ENCODE measurements at places on chromosomes 7 and 10.

DNA sequence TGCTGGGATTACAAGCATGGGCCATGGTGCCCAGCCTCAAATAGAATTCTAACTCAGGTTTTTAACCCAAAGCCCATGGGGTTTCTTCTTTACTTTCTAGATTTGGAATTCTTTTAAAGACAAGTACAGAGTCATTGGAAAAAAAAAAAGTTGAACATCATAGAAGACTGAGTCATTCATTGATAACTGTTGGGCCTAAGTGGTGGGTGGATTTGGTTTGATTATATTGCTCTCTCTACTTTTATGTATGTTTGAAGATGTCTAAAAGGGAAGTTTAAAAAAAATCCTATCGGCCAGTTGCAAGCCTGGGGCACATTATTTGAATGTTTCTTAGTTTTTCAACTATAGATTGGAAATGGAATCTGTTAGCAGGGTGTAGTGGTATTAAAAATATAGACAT, 49.7 kb downstream of the INPP5F start:
- DNase-seq: no peak

- no peak for DNase-seq
Observed at GRCh38 chr7:6565655-6566054, 11.6 kb upstream of the ZDHHC4 start.

- no peak for DNase-seq
Observed at GRCh38 chr7:141039376-141039775, 24.6 kb upstream of the MRPS33 start.

DNA sequence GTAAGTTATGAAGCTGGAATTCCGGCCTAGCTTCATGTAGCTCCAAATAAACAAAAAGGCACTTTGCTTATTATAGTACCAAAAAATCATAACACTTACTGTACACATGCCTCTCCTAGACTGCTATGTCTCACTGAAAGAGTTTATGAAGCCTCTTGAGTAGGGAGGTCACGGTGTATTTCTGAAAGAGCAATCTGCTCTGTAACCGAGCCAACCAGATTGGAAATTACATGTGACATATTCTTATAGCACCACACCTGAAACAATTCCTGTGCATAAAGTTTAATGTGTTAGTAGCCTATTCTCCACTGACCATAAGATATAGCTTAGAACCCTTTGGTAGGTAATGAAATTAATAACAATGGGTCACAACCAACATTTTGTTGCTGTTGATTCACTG, 1.3 kb upstream of the FAM3C start:
- DNase-seq: no peak

GRCh38 chr10:113929522-113929921, 75.1 kb downstream of the NHLRC2 start:
- no peak for DNase-seq

DNA sequence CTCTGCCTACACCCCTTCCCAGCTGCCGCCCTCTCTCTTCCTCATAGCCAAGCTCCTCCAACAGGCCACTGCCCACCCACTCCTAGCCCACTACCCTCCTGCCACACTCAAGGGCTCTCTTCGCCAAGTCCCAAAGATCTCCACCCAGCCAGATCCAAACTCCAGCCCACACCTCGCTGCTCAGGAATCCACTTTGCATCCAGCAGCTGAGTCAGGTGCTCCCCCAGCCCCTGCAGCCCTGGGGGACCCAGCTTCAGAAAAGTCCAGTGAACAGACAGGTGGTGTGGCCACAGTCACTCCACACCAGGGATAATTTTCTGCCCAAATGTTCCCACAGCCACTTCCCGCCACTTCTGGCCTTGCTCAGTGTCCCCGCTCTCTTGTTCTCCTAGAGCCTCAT, 10.9 kb downstream of the OGDHL start:
- DNase-seq: no peak

DNA sequence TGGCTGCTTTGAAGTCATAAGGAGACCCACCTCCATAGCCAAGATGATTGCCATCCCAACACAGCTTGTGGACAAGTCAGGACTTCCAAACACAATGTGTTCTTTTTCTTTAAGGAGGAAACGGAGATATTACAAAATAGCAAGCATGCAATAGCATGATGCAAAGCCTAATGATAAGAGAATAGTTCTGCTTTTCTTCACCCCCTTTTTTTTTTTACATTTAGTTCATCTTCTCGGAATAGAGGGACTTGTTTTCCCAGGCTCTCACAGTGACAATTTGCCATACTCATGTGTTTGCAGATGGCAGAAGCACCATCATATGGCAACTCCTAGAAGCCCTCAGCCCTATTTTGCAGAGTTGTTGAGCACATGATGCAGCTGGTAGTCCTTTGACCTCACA, 119.8 kb downstream of the ITGB8 start:
- peak; percentile 14 for DNase-seq

- no peak for DNase-seq
Observed at GRCh38 chr10:88500656-88501055, 82.5 kb downstream of the RNLS start.

DNA sequence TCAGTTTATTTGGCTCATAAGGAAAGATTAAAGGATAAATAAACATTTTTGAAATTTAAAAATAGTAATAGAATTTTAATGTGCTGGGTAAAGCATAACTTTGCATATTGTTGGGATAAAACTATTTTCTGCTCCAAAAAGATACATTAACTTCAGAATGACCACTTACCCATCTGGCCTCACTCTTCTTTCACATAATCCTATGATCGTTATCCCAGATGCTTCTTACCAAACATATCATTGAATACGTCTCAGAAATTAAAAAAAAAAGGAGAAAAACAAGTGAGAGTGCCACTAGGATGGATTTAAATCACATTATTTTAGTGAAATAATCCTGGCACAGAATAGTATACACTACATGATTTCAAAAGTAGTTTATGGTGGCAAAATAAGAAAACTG, 677.5 kb upstream of the ZWINT start:
- no peak for DNase-seq

GRCh38 chr10:33031815-33032653, 74.0 kb upstream of the ITGB1 start:
- no peak for DNase-seq

- no peak for DNase-seq
Observed at GRCh38 chr10:621981-622740, 67.3 kb downstream of the DIP2C start.

DNA sequence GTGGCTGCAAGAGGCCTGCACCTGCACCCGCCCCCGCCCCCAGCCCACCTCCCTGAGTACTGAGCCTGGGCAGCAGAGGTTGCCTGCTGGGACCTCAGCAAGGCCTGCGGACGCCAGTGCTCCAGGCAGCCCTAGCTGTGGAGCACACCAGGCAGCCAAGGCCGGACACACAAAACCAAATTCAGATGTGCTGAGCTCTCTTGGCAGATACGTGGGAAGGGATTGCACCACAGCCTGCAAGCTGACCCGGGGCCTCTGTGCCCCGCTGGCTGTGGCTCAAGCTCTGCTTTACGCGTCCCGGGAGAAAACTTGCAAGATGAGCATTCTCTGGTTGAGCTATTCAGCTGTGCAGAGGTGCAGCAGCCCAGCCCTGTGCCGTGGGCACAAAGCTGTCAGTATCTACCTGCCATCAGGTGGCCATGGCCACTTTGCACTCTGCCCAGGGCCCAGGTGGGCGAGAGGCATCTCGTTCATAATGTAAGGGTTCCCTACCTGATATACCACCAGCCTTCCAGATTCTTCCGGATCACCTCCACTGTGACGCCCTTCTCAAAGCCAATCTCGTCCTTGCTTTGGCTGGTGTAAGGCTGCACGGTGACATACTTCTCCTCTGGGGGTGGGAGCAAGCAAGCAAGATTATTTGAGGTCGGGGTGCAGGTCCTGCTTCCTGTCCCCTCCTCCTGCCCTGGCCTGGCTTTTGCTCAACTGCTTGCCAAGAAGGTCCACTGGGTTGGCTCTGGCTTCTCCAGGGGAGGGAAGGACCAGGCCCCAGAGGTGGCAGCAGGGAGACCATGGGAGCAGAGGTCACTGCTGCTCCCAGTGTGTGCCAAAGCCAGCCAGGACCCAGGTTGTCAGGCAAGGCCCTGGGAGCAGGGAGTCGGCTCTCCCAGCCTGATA, 123.4 kb downstream of the NEURL1 start:
- DNase-seq: peak; percentile 81

DNA sequence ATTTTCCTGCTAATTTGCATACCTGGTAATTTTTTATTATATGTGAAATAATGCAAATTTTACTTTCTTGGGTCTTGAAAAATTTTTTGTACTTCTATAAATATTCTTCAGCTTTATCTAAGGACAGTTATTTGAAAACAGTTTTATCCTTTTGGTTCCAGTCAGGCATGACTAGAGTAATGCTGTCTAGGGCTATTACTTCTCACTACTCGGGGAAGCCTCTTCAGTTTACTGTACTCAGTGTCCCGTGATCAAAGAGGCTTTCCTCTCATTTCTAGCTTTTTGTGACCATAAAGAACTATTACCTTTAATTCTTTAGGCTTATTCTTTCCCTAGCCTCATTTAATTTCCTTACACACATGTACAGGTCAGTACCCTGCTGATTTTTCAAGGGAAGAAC, 153.8 kb upstream of the HDAC9 start:
- no peak for DNase-seq

GRCh38 chr10:74921744-74922143, 95.3 kb downstream of the KAT6B start:
- no peak for DNase-seq

DNA sequence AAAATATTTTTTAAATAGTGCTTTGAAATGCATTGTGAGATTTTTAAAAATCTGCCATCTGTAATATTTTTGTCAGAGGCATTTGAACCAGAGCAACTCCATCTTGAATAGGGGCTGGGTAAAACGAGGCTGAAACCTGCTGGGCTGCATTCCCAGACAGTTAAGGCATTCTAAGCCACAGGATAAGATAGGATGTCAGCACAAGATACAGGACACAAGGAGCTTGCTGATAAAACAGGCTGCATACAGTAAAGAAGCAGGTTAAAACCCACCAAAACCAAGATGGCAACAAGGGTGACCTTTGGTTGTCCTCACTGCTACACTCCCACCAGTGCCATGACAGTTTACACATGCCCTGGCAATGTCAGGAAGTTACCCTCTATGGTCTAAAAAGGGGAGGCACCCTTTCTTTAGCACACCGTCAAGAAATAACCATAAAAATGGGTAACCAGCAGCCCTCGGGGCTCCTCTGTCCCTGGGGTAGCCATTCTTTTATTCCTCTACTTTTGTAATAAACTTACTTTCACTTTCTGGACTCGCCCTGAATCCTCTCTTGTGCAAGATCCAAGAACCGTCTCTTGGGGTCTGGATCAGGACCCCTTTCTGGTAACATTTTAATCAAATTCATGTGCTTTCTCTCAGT, 273.7 kb downstream of the SEMA3D start:
- no peak for DNase-seq

DNA sequence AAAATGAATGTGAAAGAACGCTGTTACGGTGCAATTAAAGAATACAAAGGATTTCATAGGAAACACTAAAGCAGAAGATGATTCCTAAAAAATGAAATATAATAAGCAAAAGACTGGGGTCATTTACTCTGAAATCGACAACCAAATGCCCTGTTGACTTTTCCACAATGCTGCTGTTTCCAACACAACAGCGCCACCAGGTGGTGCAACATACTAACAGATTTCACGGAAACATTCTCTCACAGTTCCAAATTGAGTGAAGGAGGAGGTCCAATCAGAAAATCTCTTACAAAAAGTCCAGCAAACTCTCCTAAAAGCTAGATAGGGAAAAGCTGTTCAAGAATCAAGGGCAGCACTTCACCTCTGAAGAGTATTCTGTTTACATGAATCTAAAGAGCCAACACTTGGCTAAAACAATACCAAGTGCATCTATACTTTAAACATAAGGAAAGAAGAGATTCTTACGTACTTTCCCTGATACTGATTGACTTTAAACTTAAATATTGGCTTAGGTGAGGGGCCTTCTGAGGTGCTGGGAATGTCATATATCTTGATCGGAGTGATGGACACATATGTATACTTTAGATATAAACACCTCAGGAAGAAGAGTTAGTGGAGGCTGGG, 55.9 kb downstream of the UPF2 start:
- peak; percentile 24 for DNase-seq

GRCh38 chr10:26448292-26448691, 10.2 kb downstream of the APBB1IP start:
- no peak for DNase-seq

DNA sequence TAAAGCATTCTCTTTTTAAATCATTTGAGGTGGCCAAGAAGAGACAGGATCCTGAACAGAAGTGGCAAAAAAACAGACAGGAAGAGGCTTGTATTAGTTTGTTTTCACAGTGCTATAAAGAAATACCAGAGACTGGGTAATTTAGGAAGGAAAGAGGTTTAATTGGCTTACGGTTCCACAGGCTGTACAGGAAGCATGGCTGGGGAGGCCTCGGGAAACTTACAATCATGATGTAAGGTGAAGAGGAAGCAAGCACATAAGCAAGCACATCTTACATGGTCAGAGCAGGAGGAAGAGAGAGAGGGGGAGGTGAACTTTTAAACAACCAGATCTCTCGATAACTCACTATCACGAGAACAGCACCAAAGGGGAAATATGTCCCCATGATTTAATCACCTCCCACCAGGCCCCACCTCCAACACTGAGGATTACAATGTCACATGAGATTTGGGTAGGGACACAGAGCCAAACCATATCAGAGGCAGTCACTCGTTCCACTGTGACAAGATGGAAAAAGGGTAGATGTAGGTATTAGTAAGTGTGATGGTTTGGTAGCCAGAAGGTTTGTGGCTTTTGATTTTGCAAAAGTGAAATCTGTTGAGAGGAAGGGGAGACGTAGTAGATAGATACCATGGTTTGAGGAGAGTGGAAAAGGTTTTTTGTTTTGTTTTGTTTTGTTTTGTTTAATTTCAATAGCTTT, 5.1 kb downstream of the MSRB2 start:
- peak; percentile 55 for DNase-seq

DNA sequence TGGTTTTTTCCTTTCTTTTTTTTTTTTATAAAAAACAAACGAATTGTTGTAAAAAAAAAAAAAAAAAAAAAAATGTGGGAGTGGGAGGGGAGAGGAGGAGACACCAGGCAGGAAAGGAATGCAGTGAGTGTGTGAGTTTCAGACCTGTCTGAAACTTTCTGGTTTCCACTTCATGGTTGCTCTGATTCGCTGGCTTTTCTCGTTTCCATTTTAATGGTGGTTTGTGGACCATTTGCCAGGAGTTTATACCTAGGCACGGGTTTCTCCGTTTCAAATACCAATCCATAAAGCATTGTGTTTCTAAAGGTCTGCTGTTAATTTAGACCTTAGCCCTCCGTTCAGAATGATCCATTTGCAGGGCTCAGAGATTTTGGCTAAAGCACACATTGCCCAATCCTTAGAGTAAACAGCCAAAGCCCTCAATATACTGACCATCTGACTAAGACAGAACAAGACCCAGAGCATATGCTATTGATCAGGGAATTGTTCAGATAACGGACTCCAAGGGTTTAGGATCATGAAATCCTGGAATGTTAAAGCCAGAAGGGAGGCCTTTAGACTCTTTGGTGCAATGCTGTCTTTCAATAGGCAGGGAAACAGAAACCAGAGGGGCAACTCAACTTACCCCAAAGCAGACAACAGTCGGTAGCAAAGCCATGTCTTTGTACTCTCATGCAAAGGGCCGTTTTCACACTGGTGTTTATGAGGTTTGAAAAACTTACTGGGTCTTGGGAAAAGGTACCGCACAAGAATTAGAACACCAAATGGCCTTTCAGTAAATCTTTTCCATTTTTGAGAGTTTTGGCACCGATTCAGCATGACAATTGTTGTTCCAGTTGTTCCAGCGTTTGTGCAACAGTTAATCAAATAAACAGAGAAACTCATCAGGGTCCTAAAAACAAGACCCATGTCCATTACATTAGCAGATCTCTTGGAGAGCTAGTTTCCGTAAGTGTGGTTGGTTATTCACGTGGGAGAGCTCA, 94.3 kb upstream of the AGBL3 start:
- DNase-seq: no peak

Data from GF-D8 (cell line).